ENCODE measurements at places on chromosomes 2 and 18.

GRCh38 chr18:52624702-52625101 lies 284.7 kb downstream of the DCC start:
- no peak for DNase-seq

DNA sequence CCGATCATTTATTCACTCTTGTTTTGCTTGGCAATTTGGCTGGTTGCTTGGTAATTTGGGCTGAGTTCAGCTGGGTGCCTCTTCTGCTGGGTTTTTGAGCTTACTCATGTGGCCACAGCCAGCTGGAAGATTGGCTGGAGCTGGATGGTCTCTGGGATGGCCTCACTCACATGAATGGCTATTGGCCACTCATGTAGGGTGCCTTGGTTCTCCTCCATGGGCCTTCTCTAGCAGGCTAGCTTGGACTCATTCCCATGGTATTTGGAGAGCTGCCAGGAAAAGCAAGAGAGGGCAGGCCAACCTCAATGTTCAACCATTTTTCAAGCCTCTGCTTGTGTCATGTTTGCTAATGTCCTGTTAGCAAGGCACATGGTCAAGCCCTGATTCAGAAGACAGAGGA lies 16.9 kb downstream of the ZAP70 start:
- peak; percentile 78 for DNase-seq

DNA sequence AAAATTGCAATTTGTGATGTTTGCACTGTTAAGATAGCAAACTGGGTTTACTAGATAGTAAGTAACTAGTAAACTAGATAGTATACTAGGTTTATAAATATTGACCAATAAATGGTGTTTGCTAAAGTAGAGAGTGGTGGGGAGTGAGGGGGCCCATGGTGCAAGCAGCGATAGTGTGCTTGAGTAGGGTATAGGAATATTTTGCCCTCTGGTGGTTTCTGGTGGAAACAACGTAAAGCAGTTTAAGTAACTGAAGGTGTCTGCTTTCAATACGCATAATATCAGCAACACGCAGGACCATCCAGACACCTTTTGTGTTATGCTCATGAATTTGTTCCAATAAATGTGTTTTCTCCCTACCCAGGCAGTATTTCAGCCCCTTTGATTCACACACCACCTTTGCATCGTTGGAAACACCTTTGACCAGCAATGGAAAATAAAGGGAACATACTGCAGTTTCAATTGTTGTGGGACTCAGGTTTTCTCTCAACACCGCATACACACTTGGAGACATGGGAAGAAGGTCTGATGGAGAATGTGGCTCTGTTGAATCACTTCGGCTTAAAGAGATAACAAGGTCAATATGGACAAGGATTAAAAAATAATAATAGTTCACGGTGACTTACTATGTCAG lies 16.7 kb upstream of the STAT1 start:
- DNase-seq: peak; percentile 34

DNA sequence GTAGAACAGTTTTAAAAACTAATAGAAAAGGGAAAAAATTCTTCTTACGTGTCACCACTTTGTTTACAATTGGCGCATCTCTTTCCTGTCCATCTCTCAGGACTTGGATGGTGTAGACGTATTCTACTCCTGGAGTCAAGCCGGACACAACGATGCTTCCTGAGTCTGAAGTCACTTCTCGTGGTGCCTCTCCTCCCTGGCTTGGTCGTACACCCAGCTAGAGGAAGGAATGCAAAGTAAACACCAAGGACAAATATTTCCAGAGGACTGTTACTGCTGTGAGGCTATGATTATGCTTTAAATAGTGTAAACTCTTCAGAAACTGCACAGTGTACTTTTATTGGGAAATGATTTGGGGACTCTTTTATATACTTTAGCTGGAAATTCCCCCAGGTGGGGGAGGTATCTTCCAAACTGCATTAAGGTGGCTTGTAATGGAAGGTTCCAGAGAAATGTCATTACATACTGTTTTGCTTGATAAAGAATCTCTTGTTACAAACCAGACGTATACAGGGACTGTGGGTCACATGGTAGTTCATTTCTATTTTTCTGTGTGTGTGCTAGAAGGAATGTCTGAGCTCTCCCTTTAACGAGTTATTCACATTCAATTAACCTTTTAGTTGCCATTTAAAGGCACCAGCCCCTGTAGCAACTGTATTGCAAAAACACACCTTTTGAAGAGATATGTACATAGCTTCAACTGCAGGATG lies 38.1 kb downstream of the FN1 start:
- peak; percentile 47 for DNase-seq

- DNase-seq: peak; percentile 58
These were observed 119.9 kb downstream of the PARD3B start for GRCh38 chr2:204665207-204665606.

DNA sequence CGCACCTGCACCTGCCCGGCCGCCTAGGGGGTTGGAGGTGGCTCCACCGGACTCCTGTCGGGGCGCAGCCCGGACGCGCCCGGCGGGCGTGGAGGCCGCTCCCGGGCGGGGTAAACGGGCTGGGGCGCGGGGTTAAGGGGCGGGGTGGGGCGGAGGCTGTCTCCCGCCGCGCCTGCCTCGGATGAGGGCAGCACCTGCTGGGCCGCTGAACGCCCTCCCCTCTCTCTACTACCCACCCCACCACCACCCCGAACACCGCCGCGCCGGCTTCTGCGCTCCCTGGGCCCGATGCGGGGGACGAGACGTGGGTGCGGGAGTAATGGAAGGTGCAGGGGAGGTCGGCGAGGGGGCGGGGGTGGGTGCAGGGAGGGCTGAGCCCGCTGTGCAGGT lies 224.8 kb upstream of the ID2 start:
- no peak for DNase-seq

Measured in brain microvascular endothelial cell (primary cell).